GM13976 (cell line): ENCODE measurements at places on chromosomes 5 and 9.

DNA sequence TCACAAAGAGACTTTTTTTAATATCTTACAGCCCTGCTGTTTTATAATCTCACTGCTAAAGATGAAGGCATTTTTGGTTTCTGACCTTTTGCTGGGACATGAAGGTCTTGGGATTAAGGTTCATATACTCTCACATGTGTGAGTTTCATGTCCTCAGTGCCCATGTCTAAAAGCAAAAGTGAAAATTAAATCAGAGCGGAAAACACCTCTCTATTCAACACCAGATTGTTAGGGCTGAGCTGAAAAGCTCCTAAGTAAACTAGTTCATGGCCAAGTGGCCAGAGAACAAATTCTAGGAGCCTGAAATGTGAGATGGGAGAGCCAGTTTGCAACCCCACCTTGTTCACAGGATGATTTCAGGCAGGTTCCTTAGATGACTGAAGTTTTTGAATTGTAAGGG is 110.9 kb downstream of the GRIA1 start:
- peak; percentile 24 for DNase-seq

- DNase-seq = no peak
Observed at GRCh38 chr5:180041301-180042274, 30.0 kb downstream of the RNF130 start.

- DNase-seq = no peak
Observed at GRCh38 chr9:130149654-130150286, 22.4 kb upstream of the NCS1 start.

- no peak for DNase-seq
Observed at GRCh38 chr5:56460681-56461191, 227.6 kb upstream of the ANKRD55 start.

DNA sequence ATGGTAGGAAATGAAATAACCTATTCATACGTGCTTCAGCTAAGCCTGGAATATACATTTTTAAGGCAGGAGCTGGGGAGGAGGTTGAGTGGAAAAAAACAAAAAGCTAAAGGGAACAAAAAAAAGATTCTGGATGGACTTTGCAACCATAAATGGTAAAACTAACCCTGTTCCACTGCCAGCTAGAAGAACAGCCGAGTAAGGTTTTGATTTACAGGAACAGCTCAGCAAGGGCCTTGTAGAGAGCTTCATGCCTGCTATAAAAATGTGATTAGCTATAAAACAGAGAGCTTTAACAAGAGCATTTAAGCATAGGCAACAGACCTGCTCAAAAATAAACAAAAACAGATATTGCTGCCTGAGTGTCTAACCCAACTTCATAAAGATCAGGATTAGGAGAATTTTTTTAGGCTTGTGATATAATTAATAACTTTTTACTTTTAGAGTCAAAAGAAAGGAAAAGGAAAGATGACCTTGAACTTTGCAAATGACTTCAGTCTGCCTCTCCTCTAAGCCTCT is 194.8 kb downstream of the FBXL7 start:
- DNase-seq = no peak

DNA sequence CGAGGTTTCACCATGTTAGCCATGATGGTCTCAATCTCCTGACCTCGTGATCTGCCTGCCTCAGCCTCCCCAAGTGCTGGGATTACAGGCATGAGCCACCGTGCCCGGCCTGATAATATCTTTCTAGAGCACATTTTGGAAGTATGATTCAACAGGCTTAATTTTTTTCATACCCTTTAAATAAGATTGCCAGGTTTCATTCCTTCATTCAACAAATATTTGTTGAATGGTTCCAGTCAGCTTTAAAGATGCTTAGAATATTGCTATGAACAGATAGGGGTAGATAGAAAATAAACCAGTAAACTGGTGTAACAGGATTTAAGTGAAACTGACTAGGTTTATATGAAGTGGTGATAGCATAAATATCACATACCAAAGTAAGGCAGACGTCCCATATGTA is 41.3 kb downstream of the DMXL1 start:
- DNase-seq = no peak
